ENCODE measurements at places on chromosomes 3 and 15.

- DNase-seq = peak; percentile 81
Observed at GRCh38 chr15:89912674-89913396, at the start of gene ARPIN. TSS of gene ARPIN (minus strand) at chr15:89912952. CDS start at chr15:89912835, 117 bp downstream.

- no peak for DNase-seq
Observed at GRCh38 chr3:167253037-167253436, 127.1 kb downstream of the ZBBX start.

DNA sequence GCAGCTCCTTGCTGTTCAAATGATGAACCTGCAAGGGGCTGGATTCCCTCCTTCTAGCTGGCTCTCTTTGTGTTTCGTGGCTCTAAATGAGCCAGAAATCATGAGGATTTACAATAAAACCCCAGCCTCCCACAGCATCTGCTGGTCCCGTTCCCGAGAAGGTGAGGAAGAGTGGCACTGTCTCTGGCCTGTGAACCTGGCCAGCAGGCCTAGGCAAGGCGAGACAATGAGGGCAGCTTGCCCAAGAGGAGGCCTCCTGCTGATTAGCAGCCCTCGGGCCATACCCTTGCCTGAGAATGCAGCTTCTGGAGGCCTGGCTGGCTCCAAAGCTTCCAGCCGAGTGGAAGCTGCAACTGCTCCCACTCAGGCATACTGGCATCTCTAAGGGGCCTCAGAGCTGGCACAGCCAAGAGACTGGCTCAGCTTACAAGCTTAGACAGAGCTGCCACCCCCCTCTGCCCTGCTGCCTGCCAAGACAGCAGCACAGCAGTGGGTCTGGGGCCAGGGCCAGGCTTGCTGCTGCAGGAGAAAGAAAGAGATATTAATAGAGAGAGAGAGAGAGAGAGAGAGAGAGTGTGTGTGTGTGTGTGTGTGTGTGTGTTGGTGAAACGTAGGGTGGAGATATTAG is 76.5 kb downstream of the HMG20A start:
- DNase-seq = peak; percentile 94

DNA sequence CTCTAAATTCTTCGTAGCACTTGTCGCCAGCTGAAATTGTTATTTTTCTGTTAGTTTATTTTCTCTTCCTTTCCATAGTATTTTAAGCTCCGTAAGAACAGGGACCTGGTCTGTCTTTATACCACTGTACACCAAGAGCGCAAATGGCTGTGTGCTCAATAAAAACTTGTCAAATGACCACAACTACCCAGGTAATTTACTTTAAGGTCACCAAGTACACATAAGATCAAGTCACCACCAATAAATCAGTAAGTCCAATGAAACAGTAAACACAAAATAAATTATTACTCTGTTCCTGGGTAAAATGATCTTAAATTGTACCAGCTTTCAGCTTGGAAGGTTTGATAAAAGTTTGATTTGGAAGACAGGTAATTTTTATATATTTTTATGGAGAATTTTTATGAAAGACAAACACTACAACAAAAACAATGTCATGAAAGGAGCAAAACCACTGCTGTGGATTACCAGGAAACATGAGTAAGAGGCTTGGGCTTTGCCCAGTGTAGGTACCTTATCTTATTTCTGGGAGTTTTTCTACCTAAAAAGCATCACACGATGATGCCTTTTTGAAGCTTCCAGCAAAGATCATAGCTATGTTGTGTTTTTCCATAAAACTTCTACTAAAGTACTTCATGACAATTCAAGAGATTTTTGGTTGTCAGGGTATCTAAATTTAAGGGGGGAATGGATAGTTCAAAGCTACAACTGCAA is 406.8 kb downstream of the SHQ1 start:
- DNase-seq = no peak

GRCh38 chr3:152362086-152362485 is 93.4 kb downstream of the MBNL1 start:
- DNase-seq = no peak

- no peak for DNase-seq
Observed at GRCh38 chr3:23041918-23042696, 161.0 kb upstream of the UBE2E2 start.

- peak; percentile 76 for DNase-seq
Observed at GRCh38 chr3:183253528-183254486, 754 bp downstream of the B3GNT5 start.

- no peak for DNase-seq
Observed at GRCh38 chr3:72241525-72241924, 456.6 kb upstream of the PROK2 start.

GRCh38 chr15:42057799-42058646 is 36.3 kb downstream of the PLA2G4D start:
- no peak for DNase-seq

GRCh38 chr3:185115371-185115770 is 37.5 kb downstream of the C3orf70 start:
- no peak for DNase-seq

GRCh38 chr15:73741321-73741836 is 11.8 kb downstream of the INSYN1 start:
- DNase-seq = no peak

DNA sequence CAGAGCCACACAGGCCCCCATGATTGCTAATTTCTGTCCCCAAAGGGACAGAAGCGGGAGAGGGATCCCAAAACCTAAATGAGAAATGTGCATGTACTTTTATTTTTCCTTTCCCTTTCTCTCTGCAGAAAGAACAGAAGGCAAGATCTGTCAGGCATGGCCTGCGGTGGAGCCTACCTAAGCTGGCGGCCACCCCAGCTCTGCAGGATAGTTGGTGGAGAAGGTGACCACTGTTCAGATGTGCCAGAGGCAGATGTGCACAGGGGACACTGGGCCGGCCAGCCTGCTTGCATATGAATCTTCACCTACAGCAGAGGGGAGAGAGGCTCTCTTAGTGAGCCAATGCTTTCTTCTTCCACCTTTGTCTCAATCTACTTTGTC is 2.1 kb upstream of the AMOTL2 start:
- no peak for DNase-seq

DNA sequence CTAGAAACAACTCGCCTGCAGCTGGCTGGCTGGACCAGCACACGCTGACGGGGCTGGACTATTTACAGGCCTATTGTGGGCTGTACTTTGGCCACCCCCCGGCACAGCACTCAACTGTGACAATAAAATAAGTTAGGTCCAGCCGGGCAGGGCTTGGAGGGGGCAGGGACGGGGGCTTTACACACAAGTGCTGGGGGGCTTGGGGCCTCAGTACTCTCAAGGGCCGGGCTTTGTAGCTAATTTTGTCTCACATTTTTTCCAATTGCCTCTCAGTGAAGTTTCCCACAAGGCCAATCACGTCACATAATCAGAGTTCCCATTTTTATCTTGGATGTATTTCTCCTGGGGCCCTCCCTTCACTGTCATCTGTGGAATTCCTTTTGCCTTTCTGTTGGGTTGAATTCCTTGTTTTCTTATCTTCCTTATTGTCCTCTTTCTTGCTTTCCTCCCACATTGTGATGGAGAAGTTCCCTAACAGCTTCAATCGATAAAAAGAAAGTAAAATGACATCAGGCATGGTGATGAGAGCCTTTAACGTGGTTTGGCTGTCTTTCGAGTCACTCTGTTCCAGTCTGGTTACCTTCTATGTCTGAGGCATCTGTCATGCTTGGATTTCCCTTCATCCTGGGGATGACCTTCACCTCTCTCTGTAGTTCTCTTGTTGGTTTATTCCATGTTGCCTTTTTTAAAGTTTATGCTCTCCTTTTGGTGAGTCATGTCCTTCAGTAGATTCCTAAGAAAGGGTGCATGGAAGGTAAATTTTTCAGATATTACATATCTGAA is 44.1 kb upstream of the CMTM7 start:
- DNase-seq = no peak

- DNase-seq = no peak
Observed at GRCh38 chr3:183192650-183193300, 30.2 kb upstream of the LAMP3 start.

DNA sequence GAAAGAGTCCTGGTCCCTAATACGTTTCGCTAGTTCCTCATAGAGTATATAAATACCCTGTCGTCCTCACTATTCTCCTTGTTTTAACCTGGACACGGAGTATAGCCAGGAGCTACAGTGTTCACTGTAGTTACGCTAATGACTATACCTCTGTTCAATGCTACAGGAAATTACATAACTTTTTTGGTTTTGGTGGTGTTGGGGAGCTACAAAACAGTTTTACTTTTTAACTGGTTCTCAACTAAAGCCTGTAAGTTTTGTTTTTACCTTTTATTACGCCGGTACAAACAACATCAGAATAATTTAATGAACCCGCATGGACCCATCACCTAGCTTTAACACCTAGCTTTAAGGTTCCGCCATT is 1.5 kb downstream of the LMLN start:
- no peak for DNase-seq

DNA sequence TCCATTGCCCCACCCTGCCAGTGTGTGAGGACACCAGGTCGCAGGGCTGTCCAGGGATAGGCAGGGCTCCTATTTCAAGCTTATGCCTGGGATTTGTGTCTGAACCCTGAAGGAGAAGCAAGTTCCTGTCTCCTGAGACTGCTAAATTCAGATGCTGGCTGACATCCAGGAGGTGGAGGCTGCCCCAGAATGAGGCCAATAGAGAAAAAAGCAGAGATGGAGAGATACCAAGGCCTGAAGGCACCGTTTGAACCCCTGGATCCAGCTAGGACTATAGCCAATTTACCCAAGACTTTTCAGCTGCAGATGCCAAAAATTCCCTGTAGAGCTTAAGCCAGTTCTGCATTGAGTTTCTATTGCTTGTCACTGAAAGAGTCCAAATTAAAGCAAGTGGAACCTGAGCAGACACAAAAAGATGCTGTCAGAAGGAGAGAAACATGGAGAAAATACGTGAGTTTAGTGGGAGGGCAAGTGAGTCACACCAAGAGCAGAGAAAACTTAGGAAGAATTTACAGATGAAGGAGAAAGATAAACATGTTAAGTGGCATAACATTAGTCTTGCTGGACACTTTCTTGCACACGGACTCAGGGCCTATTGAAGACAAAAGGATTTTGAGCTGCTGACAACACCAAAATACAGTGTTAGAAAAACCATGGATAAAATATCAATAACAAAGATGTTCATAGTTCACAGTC is 148.6 kb downstream of the CNTN3 start:
- peak; percentile 24 for DNase-seq

GRCh38 chr15:80846031-80846815 is 67.1 kb downstream of the CEMIP start:
- no peak for DNase-seq

DNA sequence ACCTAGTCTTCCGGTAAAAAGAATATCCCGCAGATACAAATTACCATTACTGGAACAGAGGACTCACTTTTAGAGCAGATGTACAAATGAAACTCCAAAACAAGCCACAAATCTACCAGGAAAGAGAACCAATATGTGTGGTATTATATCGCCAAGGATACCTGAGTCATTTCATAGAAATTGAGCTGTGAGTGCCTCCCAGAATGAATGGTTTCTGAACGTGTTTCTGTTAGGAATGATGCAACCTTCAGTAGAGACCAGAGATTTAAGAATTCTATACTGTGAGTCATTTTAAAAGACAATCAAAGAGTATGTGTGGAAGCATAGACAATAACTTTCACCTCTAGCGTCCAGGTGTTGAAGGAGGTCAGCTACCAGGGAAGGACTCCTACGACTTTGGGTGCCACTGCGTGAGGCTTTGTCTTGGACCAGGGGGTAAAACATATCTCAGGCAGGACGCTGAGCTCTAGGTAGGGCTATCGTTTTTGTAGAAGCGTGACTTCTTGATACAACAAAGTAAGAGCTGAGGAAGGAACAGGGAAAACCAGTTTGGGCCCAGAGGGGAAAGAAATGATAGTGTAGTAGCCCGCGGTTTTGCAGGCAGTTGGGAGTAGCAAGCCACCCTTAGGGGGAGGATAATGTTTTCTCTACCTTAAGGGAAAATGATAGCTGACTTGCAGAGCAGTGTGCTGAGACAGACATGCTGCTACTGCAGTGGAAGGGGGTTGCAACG is 210.4 kb downstream of the TP63 start:
- no peak for DNase-seq

- peak; percentile 44 for DNase-seq
Observed at GRCh38 chr3:186025161-186025560, 83.7 kb downstream of the ETV5 start.

DNA sequence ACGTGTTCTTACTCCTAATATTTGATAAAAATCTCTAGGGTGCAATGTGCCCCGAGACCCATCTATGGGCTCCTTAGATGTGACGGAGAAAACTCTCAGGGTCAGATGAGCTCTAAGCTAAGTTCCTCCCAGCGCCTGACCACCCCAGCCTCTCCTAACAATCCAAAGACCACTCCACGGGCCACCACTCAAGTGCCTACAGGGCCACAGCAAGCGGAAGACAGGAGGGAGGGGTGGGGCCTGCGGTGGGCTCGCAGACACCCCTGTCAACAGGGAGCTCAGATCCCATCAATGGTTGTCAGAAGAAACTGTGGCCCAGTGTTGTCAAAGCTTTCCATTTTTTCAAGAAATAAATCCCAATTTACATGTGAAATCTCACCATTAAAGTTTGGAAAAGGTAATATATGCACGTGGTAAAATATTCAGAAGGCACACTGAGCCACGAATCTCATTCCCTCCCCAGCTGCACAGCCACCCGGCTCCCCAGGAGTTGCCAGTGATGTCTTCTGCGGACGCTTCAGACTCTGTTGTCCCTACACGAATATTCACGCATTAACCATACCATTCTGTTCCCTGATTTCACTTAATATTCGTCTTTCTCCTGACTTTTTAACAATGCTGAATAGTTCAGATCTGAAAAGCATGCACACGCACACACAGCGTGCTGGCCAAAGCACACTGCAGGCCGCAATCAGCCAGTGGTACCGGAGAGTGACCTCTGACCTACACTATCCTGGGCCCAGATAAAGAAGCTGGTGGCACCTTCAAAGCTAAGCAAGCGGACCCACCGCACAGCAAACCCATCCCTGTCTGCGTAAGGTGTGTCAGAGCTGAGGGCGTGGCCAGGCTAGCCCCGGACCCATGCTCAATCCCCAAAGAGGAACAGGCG is 19.1 kb downstream of the TNK2 start:
- no peak for DNase-seq

DNA sequence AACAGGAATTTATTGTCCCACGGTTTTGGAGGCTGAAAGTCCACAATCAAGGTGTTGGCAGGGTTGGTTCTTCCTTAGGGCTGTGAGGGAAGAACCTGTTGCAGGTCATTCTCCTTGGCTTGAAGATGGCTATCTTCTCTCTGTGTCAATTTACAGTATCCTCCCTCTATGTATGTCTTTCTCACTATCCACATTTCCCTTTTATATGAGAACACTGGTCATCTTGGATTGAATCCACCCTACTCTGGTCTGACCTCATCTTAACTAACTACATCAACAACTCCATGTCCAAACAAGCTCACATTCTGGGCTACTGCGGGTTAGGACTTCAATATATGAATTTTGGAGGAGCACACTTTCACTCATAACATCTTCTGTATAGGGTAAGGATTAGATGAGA is 61.9 kb downstream of the CLDN1 start:
- DNase-seq = no peak
